NCI-H82 (cell line): ENCODE measurements at places on chromosomes 16 and 17.

DNA sequence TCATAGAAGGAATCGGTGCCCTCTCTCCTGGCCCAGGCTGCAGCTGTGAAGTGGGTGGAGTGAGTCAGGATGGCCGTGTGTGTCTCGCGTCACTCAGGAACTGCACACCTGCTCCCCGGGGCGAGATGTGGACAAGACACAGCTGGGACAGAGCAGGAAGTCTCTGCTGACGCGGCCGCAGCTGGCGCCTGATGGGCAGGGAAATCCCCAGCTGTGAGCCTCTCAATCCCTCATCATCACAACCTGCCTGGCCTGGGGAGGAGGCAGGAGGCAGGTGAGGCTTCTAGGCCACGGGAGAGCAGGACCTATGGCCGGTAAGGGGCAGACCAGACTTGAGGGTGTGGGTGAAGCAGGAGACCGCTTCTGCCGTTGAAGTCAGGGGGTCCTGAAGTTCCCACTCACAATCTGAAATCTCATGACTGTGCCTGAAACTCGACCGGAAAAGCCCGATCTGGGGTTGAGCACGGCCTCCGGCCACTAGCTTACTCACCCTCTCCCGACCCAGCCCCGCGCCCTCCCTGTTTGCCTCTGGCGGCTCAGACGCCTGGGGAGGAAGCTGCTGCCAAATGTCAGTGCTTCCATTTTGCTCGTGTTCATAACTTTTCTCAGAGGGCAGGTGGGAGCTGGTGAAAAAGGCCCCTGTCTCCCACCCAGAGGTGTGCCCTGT lies 1.1 kb upstream of the TRPV3 start:
- DNase-seq, result peak; percentile 35

DNA sequence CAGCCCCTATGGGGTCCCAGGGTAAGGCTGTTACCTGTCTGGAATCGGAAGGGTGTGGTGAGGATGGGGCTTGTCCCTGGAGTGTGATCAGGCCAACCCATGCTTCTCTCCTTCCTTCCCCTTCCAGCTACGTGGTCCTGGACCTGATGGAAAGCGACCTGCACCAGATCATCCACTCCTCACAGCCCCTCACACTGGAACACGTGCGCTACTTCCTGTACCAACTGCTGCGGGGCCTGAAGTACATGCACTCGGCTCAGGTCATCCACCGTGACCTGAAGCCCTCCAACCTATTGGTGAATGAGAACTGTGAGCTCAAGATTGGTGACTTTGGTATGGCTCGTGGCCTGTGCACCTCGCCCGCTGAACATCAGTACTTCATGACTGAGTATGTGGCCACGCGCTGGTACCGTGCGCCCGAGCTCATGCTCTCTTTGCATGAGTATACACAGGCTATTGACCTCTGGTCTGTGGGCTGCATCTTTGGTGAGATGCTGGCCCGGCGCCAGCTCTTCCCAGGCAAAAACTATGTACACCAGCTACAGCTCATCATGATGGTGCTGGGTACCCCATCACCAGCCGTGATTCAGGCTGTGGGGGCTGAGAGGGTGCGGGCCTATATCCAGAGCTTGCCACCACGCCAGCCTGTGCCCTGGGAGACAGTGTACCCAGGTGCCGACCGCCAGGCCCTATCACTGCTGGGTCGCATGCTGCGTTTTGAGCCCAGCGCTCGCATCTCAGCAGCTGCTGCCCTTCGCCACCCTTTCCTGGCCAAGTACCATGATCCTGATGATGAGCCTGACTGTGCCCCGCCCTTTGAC lies 2.4 kb downstream of the MAPK7 start:
- DNase-seq, result no peak

DNA sequence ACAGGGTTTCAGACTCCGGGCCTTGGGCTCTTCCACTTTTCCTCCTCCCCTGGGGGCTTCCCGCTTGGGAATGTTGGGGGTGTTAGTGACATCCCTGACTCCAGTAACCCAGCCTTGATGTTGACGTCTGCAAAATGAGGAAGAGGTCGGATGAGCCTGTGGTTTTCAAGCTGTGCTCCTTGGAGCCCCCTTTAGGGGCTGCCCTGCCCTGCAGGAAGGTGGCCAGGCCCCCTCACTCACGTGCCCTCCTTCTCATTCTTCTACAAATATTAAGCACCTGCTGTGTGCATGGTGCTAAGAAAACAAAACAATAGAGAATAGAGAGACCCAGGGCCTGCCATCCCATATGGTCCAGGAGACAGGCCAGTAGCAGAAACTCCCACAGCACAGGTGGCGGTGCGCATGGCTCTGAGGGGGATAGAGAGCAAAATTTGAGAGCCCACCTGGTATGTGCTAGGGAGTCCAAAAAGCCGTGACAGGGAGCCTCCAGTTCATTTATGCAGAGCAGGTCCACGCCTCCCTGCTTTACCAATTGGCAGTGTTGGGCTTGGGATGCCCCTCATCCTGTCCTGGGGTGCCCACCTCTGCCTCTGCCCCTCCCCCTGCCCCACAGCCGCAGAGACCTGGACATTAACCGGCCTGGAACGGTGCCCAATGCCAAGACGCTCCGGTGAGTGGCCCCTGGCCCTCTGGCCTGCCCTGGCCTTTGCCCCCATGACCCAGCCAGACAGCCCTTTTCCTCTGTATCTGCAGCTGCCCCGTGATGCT lies 7.4 kb downstream of the NDRG4 start:
- DNase-seq, result no peak

DNA sequence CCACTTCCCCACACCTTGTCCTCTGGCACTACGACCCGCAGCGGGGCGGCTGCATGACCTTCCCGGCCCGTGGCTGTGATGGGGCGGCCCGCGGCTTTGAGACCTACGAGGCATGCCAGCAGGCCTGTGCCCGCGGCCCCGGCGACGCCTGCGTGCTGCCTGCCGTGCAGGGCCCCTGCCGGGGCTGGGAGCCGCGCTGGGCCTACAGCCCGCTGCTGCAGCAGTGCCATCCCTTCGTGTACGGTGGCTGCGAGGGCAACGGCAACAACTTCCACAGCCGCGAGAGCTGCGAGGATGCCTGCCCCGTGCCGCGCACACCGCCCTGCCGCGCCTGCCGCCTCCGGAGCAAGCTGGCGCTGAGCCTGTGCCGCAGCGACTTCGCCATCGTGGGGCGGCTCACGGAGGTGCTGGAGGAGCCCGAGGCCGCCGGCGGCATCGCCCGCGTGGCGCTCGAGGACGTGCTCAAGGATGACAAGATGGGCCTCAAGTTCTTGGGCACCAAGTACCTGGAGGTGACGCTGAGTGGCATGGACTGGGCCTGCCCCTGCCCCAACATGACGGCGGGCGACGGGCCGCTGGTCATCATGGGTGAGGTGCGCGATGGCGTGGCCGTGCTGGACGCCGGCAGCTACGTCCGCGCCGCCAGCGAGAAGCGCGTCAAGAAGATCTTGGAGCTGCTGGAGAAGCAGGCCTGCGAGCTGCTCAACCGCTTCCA lies 2.6 kb downstream of the METTL26 start:
- DNase-seq, result no peak

GRCh38 chr17:50952013-50952412 lies 85.9 kb upstream of the TOB1 start:
- DNase-seq, result peak; percentile 63

DNA sequence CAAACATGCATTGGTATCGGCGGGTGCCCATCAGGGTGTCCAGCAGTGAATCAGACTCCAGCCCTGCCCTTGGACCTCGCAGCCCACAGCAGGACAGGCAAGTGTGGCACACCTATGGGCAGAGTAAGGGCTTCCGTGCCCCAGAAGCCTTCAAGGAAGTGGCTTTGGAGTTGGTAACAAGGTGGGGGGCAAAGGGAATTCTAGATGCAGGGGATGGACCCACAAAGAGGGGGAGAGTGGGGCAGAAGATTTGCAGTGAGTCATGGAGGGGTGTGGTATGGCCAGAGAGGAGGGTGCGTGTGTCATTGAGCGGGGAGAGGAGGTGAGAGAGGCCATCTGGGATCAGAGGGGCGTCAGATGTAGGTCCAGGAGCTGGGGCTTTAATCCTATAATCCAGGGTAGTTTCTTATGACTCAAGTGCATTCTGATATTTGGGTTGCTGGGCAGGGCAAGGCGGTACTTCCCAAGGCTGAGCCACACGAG lies 8.5 kb upstream of the SPNS2 start:
- DNase-seq, result peak; percentile 96

- DNase-seq, result peak; percentile 88
These were observed 54.6 kb downstream of the USP10 start for GRCh38 chr16:84754353-84754856.

GRCh38 chr17:12936501-12936900 lies 81.3 kb downstream of the ELAC2 start:
- no peak for DNase-seq

- peak; percentile 96 for DNase-seq
These were observed 3.0 kb downstream of the RHBDF2 start for GRCh38 chr17:76497979-76498875.

GRCh38 chr17:47707056-47707804 lies 13.3 kb downstream of the TBKBP1 start:
- peak; percentile 68 for DNase-seq

DNA sequence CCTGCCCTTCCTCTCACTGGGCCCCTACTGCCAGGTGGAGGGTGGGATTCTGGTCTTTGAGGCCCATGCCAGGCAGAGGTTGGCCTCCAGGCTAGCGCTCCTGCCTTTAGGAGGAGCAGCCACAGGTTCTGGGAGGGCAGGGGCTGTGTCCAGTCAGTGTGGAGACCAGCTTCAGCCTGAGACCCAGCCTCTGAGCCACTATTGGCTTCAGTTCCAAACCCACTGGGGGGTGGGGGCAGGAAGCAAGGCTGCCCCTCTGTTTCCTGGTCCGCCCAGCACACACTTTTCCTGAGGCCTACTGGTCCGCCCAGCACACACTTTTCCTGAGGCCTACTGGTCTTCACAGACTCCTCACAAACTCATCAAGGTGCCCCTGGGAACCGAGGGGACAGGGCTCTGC lies 16.4 kb downstream of the SLC5A10 start:
- no peak for DNase-seq

DNA sequence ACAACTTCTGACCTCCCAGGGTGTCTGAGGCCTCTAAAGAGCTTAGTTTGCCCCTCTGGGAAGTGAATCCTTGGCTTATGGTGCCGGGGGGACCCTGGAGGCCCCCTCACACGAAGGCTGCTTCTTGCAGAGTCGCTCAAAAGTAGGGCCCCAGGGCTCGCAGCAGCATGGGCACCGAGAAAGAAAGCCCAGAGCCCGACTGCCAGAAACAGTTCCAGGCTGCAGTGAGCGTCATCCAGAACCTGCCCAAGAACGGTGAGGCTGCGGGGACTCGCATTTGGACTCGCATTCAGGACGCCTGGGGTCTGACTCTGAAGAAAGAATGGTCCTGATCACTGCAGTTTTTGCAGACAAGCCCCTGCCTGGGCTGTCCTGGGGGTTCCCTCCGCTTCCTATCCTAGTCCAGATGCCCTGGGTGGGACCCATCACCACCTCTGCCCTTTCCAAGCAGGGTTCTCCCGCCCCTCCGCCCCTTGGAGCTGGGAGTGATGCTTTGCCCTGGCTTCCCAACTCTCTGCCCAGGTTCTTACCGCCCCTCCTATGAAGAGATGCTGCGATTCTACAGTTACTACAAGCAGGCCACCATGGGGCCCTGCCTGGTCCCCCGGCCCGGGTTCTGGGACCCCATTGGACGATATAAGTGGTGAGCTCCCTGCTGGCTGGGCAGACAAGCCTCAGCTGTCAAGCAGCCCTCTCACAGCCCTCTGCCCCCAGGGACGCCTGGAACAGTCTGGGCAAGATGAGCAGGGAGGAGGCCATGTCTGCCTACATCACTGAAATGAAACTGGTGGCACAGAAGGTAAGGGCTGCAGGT lies 698 bp downstream of the ACBD4 start:
- no peak for DNase-seq

GRCh38 chr17:50102164-50102991 lies 7.2 kb downstream of the PDK2 start:
- no peak for DNase-seq

GRCh38 chr16:16868727-16869126 lies 489.8 kb downstream of the NPIPA7 start:
- DNase-seq, result no peak

- DNase-seq, result no peak
These were observed 829 bp downstream of the PITPNM3 start for GRCh38 chr17:6555331-6556120.

DNA sequence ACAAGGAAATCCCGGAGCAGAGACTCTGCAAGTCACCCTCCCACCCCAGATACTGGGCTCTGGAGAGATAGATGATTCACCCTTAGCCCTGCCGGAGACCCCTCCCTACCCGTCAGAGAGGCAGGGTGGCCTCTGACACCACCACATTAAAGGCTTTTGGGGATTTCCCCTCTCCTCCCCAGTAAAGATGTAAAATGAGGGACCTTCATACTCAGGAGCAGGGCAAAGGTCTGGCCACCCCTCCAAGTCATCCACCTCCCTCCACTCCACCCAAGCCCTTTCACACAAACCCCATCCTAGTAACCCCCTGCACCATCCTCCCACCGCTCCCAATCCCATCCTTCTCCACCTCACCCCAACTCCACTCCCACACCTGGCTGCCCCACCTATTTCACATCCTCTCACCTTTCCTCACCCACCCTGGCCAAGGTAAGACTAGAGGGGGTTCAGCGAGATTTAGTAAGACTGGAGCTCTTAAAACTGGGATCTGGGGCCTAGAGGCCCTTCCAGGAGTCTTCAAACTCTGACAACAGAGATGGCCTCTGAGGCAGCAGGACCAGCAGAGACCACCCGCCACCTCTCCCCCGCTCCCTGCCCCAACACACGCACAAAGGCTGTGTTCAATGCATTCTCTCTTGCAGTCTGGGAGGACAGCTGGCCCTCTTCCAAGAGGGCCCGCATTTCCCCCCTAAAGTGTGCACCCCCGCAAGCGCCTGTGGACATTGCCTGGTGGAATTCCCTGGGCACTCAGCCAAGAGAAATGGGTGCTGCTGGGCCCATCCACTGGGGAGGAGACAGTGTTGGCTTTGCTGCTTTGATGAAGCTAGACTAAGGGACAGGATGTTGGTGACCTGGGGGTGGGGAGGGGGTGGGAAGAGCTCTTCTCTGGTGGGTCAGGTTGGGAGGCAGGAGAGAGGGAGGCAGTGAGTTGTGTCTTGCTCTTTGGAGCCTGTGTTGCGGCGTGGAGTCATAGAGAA lies 1.1 kb downstream of the ABAT start:
- DNase-seq, result no peak

- DNase-seq, result no peak
These were observed 8.9 kb downstream of the DUS2 start for GRCh38 chr16:68031951-68032350.

DNA sequence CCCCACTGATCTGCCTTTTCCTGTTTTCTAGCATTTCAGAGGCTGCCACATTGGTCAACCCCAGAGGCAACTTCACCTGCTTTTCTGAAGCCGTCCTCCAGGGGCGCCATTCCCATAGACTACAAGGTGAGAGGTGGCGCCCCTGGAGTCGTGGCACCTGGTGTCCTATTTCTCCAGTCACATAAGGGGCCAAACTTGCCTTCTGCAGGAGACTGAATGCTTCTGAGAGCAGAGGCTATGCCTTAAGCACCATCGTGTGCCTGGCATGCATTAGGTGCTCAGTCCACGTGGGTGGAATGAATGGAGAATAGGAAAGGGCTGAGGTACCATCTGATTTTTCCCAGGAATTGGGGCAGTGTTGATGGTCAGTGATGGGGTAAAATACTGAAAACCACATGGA lies 164.8 kb downstream of the HAPSTR1 start:
- DNase-seq, result peak; percentile 76

- DNase-seq, result no peak
These were observed 8.4 kb downstream of the C16orf86 start for GRCh38 chr16:67674851-67675578.

- peak; percentile 39 for DNase-seq
These were observed 678.1 kb upstream of the GOT2 start for GRCh38 chr16:59411961-59412841.

- DNase-seq, result no peak
These were observed 30.4 kb upstream of the FBXW10B start for GRCh38 chr17:15649861-15650421.
